ENCODE measurements at places on chromosomes 12 and 14. TPM values are rescaled to one million over a fixed set of nuclear protein-coding genes. Genes with fewer than 3 reads are reported as not detected.

HOXC12 gene
- 0.33 TPM for total RNA-seq

ARG2 gene
- total RNA-seq: 1.1 TPM

PAX9 gene
- total RNA-seq: 14.9 TPM

MGAT4C gene
- not detected for total RNA-seq

FAM234B gene
- total RNA-seq: 3.1 TPM

DLST gene
- total RNA-seq: 61.1 TPM

Data from PC-3 (cell line).